OCI-LY7 (cell line): ENCODE measurements at places on chromosomes 1 and 21.

DNA sequence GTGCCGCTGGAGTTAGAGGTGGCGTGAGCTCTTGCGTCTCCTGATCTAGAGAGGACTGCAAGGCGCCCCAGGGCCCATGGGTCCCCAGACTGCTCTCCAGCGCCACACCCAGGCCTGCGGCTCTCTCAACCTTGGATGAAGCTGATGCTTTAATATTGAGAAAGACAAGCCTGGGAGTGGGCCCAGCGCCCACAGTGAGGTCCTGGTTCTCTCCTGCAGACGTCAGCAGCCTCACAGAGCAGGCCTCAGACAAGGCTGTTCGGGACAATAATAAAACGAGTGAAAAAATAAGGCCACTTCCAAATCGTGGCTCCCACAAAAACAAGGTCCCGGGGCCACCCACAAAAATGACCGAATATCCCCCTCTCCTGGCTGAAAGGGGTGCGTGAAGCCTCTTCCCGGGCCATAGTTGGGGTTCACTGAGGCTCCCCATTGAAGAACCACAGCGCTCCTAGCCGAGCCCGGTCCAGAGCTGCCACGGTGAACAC lies 6.0 kb upstream of the DNMT3L start:
- DNase-seq = peak; percentile 58

- DNase-seq = no peak
These were observed 5.9 kb downstream of the PDC start for GRCh38 chr1:186454981-186455380.

DNA sequence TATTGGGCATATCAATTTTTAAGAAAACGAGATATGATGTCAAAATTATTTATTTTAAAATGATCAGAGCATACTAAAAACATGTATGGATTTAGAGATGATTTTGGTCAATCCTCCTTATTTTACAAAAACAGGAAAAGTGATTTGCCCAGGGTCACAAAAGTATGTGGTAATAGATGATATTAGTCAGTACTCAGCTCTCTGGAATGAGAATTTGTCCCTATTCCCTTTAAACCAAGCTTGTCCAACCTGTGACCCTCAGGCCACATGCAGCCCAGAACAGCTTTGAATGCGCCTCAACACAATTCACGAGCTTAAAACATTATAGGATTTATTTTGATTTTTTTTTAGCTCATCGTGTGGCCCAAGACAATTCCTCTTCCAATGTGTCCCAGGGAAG lies 104.7 kb downstream of the AKT3 start:
- DNase-seq = no peak

DNA sequence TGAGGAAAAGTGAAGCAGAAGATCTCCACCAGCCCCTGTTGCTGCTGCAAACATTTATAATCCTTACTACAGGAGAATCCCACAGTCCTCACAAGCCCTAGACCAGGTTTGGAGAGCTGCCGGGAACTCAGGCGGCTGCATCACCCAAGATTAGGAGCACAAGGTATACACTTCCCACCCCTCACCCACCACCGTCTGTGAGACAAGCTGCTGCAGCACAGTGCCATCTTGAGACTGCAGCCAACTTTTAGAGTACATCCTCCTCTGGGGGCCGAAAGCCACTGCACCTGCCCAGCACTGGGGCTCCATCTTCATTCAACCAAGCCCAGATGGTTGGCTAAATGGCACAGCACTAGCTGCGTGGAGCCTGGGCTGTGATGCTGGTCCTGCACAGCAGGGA lies 13.8 kb downstream of the OLFML3 start:
- no peak for DNase-seq

DNA sequence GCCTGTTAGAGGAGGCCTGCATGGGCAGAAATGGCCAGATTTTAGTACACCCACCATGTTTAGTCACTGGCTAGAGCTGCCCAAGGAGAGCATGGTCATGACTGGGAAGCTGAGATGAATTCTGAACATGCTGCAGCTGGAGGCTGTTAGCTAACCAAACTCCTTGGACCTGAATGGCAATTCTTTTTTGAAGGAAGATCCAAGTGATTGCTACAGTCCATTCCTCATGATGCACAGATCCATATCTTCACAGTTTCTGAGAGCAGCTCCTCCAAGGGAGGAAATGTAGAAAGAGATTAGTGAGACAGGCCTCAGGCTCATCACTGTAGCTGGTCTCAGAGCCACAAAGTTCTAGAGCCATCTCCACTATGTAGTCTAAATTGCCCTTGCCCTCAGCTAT lies 11.1 kb downstream of the ZFYVE9 start:
- DNase-seq = no peak

GRCh38 chr1:7334475-7335035 lies 436.5 kb upstream of the VAMP3 start:
- no peak for DNase-seq

GRCh38 chr1:93528412-93528811 lies 80.5 kb downstream of the FNBP1L start:
- DNase-seq = peak; percentile 20

DNA sequence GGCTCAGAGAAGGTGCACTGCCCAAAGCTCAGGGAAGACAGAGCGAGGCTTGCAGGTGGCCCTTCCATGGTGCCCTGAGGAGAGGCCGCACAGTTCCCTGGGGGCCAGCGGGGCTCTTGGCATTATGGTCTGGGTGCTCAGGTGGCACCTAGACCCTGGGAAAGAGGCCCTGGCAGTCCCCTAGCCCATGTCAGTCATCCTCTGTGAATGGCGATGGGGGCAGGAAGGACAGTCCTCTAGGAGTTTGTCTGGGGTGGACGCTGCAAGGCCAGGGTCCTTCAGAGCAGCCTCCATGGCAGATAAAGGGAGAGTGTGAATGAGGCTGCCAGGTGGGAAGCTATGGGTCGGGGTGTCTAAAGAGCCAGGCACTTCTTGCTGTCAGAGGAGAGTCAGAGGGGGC lies 345.9 kb upstream of the VAMP3 start:
- no peak for DNase-seq

GRCh38 chr21:46285206-46285661 lies at the start of gene MCM3AP:
Gene MCM3AP, minus strand, starts transcription at chr21:46285611. Its CDS starts 325 bp downstream, at chr21:46285286.
- no peak for DNase-seq

- no peak for DNase-seq
These were observed 44.8 kb downstream of the BACH1 start for GRCh38 chr21:29343519-29343918.

DNA sequence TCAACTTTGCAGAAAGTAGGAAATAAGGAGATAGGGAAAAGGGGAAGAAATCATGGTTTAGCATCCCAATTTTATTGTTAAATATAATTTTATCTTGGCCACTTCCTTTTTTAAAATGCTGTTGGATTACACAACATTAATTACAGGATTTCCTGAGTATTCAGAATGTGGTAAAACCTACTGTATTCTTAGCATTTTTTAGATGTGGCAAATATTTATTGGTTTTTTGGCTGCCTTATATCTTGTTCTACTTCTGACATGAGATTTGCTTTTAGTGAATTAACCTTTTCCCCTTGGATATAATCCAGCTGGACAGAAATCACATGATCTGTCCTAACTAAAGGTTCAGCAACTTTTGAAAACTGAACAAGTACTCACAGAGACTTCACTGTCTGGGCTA lies 104.9 kb downstream of the PTGS2 start:
- DNase-seq = no peak
